ENCODE measurements at places on chromosomes 6 and 20.

GRCh38 chr6:131040866-131041265 lies 22.2 kb downstream of the EPB41L2 start:
- no peak for DNase-seq

GRCh38 chr20:1293641-1294379 lies 27.7 kb downstream of the SNPH start:
- no peak for DNase-seq

DNA sequence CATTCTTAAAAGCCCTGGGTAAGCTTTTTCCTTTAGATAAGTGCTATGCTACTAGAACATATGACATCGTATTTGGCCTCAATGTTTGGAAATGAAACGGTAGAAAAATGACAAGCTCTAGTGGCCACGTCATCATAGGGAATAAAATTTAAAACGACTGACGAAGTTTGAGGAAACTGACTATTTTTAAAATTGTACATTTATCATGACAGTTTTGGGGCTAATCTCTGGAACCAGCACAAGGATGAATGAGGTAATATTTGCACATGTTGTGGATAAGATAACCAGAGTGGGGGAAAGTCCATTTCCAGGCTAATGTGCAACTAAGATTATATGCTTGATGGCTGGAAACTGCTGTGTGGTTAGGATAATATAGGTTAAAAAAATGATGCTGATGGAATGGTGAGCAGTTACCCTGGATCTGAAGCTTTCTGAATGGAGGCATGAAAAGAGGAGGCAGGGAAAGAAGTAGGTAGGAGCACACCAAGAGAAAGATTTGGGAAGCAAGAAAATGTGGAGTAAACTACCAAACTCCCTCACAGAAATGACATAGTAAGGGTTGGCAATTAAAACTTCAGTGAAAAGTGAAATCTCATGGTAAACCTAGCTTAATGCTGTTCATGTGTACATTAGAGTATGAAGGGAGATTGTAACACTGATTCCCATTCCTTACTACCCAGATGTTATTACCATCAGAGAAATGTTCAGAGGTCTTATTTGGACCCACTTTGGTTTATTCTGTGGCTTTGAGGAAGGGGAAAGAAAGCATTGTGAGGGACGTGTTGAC lies 42.7 kb upstream of the CEP162 start:
- no peak for DNase-seq

- DNase-seq: no peak
These were observed 265.5 kb downstream of the TBX18 start for GRCh38 chr6:84498905-84499304.

GRCh38 chr6:113385020-113385431 lies 472.1 kb upstream of the MARCKS start:
- no peak for DNase-seq

DNA sequence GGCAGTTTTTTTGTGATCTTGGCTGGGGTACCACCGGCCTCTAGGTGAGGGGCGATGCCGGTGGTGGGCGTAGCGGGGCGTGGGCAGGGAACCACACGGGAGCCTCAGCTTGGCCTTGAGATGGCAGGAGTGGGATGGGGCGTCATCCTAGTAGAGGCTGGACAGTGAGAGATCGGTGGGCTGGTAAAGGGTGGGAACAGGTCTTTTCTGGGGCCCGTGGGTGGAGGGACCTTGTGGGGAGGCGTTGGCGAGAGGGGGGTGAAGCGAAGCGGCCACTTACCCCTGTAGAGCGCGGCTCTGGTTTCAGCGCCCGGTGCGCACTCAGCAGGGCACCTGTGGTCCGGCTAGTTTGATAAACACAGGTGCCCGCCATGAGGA lies 12.0 kb downstream of the ITPR3 start:
- no peak for DNase-seq

- DNase-seq: no peak
These were observed at the start of gene DST for GRCh38 chr6:56642366-56643261. DST (minus strand) TSS chr6:56642889.

GRCh38 chr6:28867086-28867409 lies 56.7 kb downstream of the TRIM27 start:
- DNase-seq: no peak

GRCh38 chr20:63176034-63176426 lies 39.9 kb downstream of the YTHDF1 start:
- no peak for DNase-seq

GRCh38 chr20:19354950-19355349 lies 142.5 kb downstream of the SLC24A3 start:
- no peak for DNase-seq

- DNase-seq: no peak
These were observed 45.0 kb downstream of the CARMIL1 start for GRCh38 chr6:25324066-25324762.

- DNase-seq: no peak
These were observed at the start of gene OR2H2 for GRCh38 chr6:29584821-29585220. OR2H2 (plus strand) TSS chr6:29585121; CDS start chr6:29587945, 2,824 bp downstream.

- no peak for DNase-seq
These were observed 2.2 kb downstream of the RGS19 start for GRCh38 chr20:64077094-64077493.

DNA sequence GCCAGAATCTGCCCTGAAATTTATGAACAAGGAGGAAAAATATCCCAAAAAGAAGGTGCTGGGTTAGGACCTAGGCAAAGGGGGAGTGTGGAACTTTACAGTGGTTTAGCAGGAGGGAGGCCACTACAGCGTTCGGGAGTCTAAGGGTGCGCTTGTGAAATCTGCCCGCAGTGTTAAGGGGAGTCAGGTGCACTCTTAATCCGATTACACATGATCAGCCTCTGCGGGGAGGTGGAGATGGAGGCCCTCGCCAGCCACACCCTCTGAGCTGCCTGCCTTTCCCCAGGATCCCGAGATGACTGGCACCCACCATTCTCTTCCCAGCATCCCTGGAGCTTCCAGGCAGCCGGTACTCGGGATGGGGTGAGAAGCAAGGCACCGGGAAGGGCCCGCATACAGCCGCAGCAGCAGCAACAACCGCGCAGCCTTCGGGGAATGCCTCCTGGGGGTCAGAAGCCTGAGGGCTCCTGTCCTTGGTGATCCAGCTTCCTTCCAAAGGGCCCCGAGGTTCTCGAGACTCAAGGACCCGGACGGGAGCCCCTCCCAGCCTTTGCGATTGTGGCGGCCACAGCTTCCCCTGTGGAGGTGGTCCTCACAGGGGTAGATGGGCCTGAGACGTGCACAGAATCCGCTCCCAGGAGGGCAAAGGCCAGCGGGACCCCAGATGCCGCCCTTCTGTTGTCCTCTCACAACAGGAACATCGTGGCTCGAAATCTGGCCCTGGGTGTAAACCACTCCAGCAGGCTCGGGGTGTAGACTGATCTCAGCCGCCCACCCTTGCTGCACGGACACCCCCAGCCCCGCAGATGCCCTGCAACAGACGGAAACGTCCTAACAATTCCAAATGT lies 57.3 kb upstream of the CST7 start:
- DNase-seq: no peak

DNA sequence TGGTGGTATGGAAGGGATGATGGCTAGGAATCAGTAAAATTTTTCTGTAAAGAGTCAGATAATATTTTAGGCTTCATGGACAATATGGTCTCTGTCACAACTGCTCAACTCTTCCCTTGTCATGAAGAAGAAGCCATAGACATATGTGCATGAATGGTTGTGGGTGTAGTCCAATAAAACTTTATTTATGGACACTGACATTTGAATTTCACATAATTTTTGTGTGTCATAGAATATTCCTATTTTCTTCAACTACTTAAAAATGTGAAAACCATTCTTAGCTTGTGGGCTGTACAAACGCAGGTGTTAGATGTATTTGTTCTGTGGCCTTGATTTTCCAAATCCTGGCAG lies 59.9 kb downstream of the SYNDIG1 start:
- no peak for DNase-seq

DNA sequence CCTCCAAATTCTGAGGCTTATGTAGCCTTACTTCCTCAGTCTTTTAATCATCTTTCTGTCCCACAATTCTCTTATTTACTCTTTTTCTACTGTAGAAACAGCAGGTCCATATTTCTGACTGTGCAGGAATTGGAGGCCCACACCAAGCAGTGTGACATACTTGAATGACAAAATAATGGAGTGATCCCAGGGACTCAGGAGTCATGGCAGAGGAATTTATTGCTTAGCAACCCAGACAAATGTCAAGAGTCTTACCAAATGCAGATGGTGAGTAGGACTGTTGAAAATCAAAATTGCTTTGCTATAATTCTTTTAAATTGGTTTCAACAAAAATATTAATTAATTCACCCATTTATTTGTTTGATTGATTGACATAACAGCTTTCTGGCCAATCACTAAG lies 59.9 kb downstream of the HTR1B start:
- no peak for DNase-seq

GRCh38 chr6:2354138-2354491 lies 108.7 kb upstream of the GMDS start:
- no peak for DNase-seq

Data from NCI-H1436 treated with DMSO at 0.1 percent for 48 hours (cell line).